Lung microvascular endothelial cell (primary cell): ENCODE measurements at places on chromosomes 6 and 20. TPM values are rescaled to one million over a fixed set of nuclear protein-coding genes. Genes with fewer than 3 reads are reported as not detected.

- peak; percentile 33 for DNase-seq
Measured at GRCh38 chr20:33859751-33860150, 48.6 kb downstream of the CHMP4B start.

DNA sequence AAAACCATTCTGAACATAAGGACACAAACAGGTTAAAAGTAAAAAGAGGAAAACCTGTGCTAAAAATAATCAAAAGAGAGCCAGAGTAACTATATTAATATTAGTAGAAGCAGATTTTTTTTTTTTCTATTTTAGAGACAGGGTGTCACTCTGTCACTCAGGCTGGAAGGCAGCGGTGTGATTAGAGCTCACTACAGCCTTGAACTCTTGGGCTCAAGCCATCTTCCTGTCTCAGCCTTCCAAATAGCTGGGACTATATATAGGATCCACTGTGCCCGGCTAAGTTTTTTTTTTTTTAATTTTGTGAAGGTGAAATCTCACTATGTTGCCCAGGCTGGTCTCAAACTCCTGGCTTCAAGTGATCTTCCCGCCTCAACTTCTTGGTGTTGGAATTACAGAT, 33.4 kb upstream of the PLN start:
- DNase-seq = no peak

GRCh38 chr6:127582777-127583462, 5.9 kb downstream of the C6orf58 start:
- DNase-seq = no peak

- peak; percentile 49 for DNase-seq
Measured at GRCh38 chr20:47220161-47220582, 136.3 kb downstream of the ZMYND8 start.

DNA sequence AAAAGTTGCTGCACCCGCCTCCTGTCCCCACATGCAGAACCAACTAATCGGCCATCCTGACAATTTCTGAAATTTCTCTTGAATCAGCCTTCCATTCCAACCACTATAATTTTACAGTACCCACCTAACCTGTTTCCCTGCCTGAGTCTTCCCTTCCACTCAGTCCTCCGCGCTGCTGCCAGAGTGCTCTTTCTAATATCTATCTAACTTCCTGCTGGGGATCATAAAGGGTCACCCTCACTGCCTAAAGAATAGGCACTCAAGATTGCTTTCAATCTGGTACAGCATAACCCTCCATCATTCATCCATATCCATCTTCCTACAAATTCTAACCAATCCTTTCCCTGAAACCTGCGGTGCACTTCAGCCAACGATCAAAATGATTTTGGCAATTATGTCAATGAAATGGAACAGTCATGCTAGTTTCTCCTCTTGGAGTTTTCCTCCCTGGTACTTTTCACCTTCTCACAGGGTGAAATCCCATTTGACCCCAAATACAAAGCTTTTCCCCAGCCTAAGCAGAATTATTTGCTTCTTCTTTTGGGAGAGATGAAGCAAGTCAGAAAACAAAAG, 117.5 kb upstream of the BEND6 start:
- no peak for DNase-seq

GRCh38 chr6:145532361-145532760, 203.0 kb downstream of the EPM2A start:
- DNase-seq = no peak

DNA sequence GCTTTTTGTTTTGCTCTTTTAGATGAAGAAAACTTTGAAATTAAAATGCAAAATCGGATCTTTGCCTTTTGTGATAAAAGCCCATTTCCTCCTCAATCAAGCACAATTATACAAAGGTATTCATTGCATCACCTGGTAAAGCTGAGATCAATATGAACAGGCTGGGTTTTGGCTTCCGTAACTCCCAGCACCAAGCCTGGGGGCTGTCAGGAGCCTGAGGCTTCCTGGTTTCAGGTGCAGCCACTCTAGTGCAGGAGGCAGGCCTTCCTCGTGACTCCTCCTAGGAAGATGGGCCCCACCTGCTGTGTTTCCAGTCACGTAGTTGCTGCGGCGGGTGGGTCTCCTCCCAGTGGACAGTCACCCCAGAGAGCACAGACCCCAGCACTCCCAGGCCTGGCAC, 54.0 kb downstream of the EDN3 start:
- no peak for DNase-seq

DNA sequence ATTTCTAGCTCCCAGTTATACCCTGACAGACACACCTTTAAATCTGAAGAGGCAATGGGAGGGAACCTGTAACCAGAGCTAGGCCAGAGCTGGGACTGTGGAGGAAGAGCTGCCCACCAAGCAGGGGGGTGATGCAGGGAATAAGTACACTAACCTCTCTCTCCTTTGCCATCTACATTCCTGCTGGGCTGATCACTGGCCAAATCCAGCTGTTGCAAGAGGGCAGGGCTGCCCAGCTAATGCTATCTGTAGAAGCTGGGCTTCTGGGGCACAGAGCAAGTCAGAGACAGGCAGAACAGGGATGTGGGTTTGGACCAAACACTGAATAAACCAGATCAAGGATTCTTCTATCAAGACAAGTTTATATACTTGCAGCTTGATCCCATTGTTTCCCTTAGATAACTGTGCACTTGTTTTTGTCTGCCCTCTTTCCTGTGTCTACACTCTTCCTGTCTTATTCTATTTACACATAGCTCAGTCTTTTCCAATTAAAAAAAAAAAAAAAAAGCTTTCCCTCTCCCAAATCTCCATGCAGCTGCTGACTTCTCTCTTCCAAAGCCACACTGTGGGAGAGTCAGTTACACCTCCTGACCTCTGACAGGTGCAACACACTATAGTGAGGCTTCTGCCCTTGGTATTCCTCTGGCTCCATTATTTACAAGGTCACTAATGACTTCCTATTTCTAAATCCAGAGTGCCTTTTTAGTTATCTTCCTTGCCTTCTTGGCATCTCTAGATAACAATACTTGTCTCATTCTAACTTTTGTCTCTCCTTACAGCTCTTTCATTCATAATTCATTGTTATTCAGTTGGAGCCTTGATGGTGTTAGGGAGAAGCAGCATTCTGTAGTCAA, 43.7 kb downstream of the TRIM38 start:
- no peak for DNase-seq

DNA sequence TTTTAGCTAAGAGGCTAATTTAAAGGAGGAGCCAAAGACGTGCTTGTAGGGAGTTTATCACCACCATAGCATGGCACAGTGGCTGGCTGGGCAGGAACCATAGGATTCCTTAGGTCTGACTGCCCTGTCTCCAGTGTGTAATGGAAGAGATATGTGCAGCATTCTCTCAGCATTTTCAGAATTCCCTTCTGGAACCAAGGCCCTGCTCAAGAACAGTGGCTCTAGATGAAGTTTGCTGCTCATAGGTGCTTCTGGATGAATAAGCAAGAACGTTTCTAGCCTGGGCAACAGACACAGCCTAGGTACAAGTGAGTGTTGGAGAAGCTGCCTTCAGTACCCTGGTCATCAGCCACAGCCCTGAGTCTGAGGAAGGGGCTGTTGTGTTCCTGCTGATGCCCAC, 69.1 kb downstream of the LCA5 start:
- DNase-seq = no peak

DNA sequence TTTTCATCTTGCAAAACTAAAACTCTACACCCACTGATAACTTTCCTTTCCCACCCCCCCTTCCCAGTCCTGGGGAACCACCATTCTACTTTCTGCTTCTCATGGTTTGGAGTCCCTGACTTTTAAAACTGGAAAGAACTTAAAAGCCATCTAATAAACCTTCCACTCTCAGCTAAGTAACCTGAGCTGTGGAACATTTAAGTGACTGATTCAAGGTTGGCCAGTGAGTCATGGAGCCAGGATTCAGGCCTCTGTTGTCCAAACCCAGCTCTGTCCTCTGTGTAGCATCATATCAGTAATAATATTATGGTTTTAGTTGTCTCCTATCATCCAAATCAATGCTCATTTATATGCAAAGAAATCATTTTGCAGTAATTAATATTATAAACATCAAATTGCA, 176.0 kb upstream of the NT5E start:
- DNase-seq = no peak

DNA sequence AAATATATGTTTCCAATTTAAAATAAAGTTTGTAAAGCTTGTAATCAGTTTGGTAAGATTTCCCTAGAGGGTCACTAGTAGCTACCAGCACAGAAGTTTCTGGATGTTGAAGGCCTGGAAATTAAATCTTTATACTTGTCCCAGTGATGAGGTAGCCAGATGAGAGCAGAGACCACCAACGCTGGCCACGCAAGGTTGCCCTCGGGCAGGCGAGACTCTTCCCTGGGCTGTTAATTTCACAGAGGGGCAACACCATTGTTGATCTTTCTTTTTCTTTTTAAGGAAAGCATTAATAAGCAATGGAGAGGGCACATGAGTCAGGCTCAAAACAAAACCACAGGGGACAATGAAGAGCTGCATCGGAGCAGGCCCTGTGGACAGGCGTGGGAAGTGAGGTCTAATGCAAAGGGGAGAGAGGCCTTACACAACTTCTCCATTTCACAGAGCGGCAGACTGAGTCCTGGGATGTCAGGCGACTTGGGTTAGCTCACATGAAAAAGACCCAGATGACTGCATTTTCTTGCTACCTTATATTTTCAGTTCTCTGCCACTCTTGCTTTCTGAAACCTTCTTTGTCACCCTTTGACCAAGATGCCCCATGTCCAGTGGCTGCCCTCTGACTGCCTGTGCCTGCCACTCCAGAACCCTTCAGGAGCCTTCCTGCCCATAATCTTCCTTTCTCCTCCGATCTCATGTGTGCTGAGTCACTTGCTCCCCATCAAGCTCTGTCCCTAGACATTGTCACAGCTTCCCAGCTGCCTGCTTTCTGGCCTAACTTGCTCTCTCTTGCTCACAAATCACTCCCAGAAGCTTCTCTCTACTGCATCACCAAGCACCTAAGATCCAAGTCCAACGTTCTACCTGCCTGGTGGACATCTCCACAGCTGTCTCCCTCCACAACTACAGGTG, 107.7 kb upstream of the CDYL start:
- no peak for DNase-seq

DNA sequence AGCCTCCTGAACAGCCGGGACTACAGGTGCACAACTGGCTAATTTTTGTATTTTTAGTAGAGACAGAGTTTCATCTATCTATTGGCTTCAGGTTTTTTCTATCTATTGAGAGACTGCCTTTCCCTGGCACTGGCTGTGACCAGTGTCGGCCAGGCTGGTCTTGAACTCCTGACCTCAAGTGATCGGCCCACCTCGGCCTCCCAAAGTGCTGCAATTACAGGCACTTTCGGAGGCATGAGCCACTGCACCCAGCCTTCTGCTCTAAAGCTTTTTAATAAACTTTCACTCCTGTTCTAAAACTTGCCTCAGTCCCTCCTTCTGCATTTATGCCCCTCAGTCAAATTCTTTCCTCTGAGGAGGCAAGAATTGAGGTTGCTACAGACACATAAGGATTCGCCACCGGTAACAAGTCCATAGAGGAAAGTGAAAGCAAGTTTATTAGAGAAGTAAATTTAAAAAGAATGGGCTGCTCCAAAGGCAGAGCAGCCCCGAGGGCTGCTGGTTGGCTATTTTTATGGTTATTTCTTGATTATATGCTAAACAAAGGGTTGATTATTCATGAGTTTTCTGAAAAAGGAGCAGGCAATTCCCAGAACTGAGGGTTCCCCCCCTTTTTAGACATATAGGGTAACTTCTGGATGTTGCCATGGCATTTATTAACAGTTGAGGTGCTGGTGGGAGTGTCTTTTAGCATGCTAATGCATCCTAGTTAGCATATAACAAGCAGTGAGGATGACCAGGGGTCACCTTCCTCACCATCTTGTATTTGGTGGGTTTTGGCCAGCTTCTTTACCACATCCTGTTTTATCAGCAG, 44.8 kb upstream of the RNGTT start:
- no peak for DNase-seq

- DNase-seq = peak; percentile 19
Measured at GRCh38 chr6:45946352-45946751, 69.3 kb downstream of the CLIC5 start.

DNA sequence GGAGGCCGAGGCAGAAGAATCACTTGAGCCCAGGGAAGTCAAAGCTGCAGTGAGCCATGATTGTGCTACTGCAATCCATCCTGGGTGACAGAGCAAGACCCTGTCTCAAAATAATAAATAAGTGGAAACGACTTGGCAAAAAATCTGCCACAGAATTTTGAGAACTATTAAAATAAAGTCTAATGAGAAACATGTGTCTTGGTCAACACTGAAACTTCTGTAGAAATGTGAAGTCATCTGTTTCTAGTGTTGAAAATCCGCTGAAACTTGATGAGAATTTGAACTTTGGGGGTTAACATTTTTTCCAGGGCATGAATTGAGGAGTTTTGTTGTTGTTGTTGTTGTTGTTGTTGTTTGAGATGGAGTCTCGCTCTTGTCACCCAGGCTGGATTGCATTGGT, 29.0 kb upstream of the BCLAF1 start:
- DNase-seq = no peak

DNA sequence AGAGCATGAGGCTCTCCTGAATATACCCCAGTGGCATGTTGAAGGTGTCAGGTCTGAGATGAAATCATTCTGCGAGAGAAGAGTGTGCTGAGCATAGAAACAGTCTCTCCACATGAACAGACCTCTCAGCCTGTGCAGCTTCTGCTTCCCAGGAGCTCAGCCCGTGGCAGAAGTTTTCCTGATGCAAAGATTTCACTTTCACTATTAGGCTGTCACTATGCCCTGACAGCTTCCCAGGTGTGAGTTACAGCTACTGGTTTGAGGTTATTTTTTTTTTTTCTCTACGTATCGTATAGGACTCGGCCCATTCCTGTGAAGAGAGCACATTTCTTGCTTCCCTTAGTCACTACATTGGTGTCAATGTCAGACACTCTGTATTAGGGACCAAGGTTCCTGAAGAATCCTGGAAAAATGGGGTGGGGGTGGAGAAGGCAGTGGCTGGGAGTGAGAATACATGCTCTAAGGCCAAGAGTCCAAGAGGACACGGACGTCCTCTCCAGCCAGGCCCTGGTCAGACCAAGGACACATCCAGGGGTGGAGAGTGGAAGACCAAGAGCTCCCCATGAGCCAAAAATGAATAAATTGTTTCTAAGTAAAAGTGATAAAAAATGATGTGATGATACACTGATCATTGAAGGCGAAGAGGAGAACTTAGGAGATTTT, 121.2 kb upstream of the AKAP12 start:
- DNase-seq = no peak

DNA sequence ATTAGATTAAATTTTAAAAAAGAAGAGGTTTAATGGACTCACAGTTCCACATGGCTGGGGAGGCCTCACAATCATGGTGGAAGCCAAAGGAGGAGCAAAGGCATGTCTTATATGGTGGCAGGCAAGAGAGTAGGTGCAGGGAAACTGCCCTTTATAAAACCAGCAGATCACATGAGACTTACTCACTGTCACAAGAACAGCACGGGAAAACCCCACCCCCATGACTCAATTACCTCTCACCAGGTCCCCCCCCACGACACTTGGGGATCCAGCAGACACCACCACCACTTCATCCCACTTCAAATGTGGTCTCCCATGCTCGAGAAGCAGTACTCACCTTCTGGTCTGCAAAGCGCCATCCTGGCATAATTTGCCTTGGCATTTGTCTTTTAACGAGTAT, 24.6 kb downstream of the MTFR2 start:
- DNase-seq = no peak

Gene MAVS
- 12.4 and 15.9 TPM in 2 replicates for total RNA-seq

Gene B3GALT4
- total RNA-seq = 4.1 and 6.5 TPM in 2 replicates

Gene LPIN3
- under 0.01 and 0.65 TPM in 2 replicates for total RNA-seq

Gene SNX9
- total RNA-seq = 31.6 and 50.8 TPM in 2 replicates

Gene DCDC2
- not detected in 2 replicates for total RNA-seq

Gene EDN3
- not detected in 2 replicates for total RNA-seq

Gene SIGLEC1
- not detected in 2 replicates for total RNA-seq

Gene PPP1R3G
- 0.65 and 1.6 TPM in 2 replicates for total RNA-seq
